ENCODE measurements at places on chromosomes 16 and 17. TPM values are rescaled to one million over a fixed set of nuclear protein-coding genes. Genes with fewer than 3 reads are reported as not detected.
A peak's percentile ranks its signal among the peaks of the same experiment; 100 is the strongest.

Gene DNAAF1
- total RNA-seq = not detected

Gene GCGR
- 0.04 TPM for total RNA-seq

Gene AGRP
- not detected for total RNA-seq

Gene KRTAP4-4
- total RNA-seq = not detected

Gene MAPK8IP3
- total RNA-seq = 34.7 TPM

Gene CDK3
- total RNA-seq = 3.1 TPM

Gene SGCA
- 43.2 TPM for total RNA-seq

Gene EVI2A
- 0.10 TPM for total RNA-seq

Gene ZG16
- not detected for total RNA-seq

Gene GPR142
- total RNA-seq = not detected

DNA sequence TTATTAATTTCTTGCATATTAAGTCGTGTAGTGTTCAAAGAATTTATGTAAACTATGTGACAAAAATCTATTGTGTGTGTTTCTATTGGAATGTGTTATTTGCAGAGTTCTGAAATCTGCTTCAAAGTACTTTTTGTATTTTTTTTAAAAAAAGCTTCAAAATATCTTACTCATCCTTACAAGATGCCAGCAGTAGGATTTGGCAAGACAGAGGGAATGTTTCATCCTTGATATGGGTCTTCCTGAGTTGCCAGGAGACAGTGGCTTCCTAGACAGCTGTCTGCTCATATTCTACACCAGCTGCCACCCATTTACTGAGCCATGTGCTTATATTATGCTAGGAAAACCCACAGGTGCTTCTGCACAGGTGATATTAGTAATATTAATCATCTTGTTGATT lies 36.4 kb downstream of the EFCAB5 start:
- DNase-seq = peak; percentile 19

- DNase-seq = no peak
Observed at GRCh38 chr16:66942981-66943380, 7.7 kb downstream of the CES2 start.

DNA sequence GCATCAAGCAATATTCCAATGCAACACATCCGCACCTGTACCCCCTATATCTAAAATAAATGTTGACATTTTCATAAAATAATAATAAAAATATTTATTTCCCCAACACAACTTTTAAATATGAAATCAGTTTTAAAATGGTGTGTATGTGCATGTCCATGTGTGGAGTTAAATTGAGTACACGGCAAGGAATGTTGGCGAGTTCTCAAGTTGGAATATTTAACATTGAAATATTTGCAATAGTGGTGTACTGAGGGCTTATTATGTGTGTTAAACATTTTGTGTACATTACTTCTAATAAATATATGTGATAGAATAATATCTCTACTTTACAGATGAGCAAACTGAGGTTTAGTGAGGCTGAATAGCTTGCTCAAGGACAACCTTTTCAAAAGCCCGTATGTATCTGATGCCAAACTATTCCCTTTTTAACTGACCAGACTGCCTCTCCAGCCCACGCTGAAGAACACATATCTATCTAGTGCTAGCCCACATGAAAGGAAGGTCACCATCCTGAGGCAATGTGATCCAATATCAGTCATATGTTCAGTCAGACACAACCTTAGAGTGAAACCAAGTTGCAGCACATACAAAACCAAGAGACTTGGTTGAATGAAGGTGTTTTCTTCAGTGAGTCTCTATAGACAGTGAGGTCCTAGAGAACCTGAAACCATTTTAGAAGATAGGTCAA lies 192.2 kb upstream of the CDH11 start:
- no peak for DNase-seq

GRCh38 chr16:8729779-8730334 lies 55.4 kb downstream of the ABAT start:
- no peak for DNase-seq

- no peak for DNase-seq
Observed at GRCh38 chr16:68754084-68754792, 17.1 kb downstream of the CDH1 start.

DNA sequence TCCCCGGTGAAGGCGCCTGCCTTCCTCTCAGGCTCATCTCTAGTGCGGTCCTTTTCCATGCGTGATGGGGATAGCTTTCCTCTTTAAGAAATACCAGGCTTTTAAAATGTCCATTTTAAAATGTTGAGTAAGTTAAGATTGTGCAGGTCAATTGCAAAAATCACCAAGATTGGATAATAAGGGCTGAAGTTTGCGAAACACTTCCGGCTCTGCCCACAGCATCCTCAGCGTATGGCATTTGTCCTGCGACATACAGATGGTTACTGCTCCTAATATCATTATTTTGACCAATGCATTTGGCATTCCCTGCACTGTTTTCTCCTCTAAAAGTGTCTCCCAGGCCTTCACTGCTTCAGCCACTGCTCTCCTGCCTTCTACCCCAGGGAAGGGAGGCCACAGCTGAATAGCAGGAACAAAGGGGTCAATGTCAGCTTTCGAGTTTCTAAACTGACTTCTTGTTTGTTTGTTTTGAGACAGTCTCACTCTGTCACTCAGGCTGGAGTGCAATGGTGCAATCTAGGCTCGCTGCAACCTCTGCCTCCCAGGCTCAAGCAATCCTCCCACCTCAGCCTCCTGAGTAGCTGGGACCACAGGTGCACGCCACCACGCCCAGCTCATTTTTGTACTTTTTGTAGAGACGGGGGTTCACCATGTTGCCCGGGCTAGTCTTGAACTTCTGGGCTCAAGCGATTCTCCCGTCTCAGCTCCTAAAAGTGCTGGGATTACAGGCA lies 91.9 kb downstream of the CRISPLD2 start:
- DNase-seq = no peak

DNA sequence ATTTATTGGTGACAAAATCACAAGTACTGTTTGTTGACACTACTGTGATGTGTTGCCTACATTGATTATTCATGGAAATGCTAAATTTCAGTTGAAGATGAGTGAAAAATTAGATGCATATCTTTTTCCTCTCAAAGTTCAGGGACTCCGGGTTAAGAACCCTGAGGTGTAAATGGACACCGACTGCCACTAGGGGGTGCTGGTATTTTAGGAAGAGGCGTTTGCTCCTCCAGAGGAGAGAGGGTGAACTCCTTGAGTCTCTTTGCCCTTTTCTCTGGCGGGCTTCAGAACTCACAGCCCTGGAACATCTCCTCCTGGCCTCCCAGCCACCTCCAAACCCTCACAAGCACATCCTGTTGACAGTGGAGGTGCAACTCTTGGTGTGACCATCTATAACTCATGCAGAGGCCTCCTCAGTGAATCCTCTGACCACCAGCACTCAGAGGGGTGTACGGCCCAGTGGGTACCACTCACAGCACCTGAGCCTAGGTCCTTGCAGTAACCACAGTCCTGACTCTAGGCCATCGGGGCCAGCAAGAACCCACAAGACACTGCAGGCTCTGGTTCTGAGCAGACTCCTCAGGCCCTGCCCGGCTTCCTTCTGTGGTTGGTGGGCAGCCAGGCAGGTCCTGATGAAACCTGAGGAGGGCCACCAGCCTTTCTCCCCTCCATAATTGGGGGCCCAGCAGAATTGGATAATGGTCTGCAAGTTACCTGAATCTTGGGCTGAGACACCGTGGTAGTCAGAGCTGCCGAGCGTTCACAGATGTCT lies 26.2 kb upstream of the PIK3R5 start:
- DNase-seq = peak; percentile 61

DNA sequence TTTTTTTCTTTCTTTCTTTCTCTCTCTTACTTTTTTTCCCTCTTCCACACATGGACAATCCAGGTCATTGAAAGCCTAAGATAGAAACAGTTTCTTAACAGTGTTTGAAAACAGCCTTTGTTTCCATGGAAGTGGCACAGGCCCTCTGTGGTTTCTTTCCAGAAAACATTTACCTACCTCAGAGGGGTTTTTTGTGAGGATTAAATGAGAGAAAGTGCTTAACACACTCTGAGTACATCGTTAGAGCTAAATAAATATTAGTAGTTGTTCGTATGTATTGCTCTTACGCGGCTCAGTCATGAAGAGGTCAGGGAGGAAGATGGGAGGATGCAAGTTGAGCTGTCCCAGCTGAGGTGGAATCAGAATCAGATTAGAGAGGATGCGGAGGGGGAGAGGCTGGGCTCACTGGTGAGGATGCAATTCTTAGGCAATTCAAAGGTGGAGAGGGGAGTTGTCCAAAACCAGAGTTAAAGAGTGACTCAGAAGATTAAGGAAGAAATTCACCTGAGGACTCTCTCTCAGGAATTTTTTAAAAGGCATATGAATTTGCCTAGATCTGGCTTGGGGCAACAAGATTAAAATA lies 345.4 kb downstream of the PMP22 start:
- no peak for DNase-seq

DNA sequence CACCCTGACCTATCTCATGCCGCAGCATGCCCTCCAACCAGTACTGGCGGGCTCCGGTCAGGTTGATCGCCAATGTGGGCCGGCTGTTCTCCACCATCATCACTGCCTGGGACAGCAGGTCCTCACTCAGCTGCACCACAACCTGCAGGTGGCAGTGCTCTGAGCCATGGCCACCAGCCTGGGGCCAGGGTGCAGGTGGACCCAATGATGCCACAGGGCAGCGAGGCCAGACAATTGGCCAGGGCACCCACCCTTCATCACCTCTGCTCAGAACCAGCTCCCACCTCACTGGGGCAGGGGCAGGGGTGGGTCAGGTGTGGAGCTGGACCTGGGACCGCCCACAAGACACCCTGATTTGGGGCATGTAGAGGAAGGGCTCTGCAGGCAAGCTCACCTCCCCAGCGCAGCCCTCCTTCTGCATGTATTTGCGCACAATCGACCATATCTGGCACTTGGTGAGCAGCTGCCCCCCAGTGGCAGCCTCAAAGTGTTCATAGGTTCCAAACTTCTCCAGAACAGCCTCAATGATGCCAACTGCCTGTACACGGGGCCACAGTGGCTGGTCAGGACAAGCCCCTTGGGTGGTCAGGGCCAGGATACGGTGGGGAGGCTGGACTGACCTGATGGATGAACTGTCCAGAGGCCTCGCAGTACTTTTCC lies 4.2 kb downstream of the MATCAP1 start:
- no peak for DNase-seq

DNA sequence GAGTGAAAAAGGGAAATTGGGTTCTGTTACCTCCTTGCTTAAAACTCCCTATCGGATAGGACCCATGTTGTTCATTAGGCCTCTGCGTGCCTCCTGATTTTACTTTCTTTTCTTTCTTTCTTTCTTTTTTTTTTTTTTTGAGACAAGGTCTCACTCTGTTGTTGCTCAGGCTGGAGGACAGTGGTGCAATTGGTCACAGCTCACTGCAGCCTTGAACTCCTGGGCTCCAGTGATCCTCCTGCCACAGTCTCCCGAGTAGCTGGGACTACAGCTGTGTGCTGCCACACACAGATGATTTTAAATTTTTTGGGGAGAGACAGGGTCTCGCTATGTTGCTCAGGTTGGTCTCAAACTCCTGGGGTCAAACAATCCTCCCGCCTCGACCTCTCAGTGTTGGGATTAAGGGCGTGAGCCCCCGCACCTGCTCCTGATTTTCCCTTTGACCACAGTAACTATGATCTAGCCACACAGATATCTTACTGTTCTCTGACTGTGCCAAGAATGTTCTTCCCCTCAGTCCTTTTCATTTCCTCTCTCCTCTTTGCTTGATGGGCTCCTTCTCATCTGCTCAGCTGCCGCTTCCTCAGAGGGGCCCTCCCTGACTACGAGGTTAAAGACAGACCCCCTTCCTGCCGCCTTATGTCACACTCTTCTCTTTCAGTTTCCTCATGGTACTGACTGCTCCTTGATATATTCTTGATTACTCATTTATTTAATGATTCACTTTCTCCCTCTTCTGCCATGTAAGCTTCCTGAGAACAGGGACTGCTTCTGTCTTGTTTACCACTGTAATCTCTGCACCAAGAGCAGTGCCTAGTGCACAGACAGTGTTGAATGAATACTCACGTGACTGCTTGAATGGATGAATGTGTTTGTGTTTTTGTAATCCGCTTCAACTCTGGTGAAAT lies 44.3 kb downstream of the LCMT1 start:
- DNase-seq = peak; percentile 29

DNA sequence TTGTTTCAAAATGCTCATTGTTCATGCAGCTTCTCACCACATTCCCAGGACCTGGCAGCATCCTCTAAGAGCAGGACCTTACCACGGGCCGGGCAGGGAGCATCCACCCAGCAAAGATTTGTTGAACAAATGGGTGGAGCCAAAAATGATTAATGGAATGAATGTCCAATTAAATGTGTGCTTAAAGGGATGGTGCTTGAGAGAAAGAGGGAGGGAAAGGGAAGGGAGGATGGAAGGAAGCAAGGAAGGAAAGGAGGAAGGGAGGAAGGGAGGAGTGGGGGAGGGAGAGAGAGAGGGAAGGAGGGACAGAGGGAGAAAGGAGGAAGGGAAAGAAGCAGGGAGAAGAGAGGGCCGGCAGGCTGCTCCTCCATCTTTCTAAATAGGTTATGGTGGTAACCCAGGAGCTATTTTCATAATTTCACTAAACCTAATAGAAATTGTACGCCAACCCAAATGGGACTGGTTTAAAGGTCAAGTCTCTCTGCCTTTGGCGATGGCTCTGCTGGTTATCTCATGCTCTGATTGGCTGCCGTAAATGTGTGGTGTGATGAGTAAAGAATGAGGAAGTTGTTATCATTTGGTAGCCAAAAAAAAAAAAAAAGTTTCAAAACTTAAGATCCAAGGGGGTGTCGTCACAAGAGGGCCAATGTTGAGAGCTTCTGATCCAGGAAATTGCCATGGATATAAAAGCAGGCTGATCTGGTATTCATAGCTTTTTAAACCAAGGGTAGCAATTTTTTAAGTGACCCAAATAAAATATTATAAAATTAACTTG lies 126.7 kb upstream of the FOXF1 start:
- no peak for DNase-seq

DNA sequence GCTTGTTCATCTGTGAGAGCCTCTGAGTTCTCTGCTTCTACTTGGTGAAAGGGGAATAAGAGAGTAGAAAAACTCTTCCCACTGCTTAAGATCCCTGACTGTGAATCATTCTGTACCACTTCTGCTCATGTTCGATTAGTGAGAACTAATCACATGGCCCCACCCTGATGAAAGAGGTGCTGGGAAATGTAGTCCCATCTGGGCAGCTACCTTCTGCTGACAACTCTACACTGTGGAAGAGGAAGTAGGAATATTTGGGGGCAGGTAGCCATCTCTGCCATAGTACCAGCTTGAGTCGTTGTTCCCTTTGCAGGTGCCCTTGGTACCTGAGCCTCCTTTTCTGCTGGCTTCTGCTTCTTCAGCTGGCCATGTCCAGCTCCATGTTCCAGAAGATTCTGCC lies 29.9 kb downstream of the NKD1 start:
- no peak for DNase-seq

DNA sequence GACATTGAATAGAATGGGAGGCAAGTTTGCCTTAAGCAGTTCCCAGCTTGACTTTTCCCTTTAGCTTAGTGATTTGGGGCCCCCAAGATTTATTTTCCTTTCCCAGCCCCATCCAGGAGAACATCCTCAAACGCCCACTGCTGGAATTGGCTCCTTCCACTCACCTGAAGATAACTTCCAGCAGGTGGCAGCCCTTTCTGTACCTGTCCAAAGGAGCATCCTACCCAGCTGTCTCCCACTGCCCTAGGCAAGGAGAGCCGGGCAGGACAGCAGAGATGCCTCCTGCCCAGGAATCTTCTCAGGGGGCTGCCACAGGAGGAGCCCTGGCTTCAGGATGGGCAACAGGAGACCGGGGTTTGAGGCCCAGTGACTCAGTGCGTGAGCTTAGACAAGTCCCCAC lies 6.4 kb downstream of the CACNG5 start:
- no peak for DNase-seq
